A549 treated with CORT108297 at 1 μM for 4 hours (cell line): ENCODE measurements at places on chromosomes 7 and 10. TPM values are rescaled to one million over a fixed set of nuclear protein-coding genes. Genes with fewer than 3 reads are reported as not detected.

CASTOR2 gene
- 2.4 to 3.7 TPM (median 3.2 TPM) in 5 replicates for total RNA-seq

MYL7 gene
- total RNA-seq = not detected in 5 replicates

CALHM1 gene
- total RNA-seq = 0.02 TPM in 1 of 5 replicates, not detected in the others

NSUN6 gene
- 4.3 to 5.0 TPM (median 4.8 TPM) in 5 replicates for total RNA-seq

ERVW-1 gene
- 0.09 TPM in 1 of 5 replicates, not detected in the others for total RNA-seq

TRIM50 gene
- not detected in 5 replicates for total RNA-seq

ADIRF gene
- not detected in 5 replicates for total RNA-seq

PRF1 gene
- total RNA-seq = not detected in 5 replicates

PAPOLB gene
- total RNA-seq = not detected in 5 replicates

DNA2 gene
- 7.7 to 11.6 TPM (median 9.7 TPM) in 5 replicates for total RNA-seq

DYNC1I1 gene
- total RNA-seq = 0.05 to 0.24 TPM (median 0.16 TPM) in 5 replicates

PSMA2 gene
- total RNA-seq = 189 to 204 TPM (median 195 TPM) in 5 replicates

HABP2 gene
- 0.07 to 0.15 TPM (median 0.12 TPM) in 5 replicates for total RNA-seq

PRLHR gene
- total RNA-seq = not detected in 5 replicates

TAS2R41 gene
- total RNA-seq = not detected in 5 replicates
